ENCODE measurements at places on chromosomes 5 and 9.

GRCh38 chr5:180290568-180291233, 1.2 kb downstream of the MAPK9 start:
- no peak for DNase-seq

- no peak for DNase-seq
Measured at GRCh38 chr9:71925834-71926233, 14.4 kb downstream of the C9orf85 start.

DNA sequence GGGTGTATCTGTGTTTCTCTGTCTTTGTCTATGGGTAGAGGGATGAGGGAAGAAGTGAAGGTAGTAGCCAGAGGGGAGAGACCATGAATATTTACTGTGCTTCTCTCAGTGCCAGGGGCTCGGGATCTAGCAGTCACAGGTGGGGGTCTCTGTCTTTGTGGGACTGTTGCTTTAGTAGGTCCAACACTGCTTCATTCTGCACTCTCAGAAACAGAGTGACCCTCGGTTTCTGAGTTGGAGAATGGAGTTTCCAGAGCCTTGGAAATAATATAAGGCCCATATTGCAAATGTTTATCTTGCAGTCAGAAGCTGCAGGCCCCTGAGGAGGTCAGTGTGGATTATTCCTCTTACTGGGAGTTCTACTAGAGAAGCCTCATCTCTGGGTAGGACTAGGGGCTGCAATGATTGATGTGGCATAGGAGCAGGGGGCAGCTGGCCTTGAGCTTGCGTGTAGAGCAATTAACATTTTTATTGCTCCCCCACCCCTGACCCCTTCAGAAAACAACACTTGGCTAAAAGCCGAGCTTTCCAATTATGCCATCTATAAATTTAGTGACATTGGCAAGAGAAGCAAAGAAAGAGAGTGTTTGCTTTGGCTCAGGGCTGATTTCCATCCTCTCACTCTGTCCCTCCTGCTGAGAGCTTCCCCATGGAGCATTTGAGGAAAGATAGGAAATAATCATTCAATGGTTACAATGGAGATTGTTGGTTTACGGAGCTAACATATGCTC, 55.0 kb upstream of the TRPC7 start:
- no peak for DNase-seq

GRCh38 chr5:146130440-146131045, 25.2 kb upstream of the PLAC8L1 start:
- DNase-seq, result no peak

- DNase-seq, result no peak
Measured at GRCh38 chr9:122144836-122145591, 14.6 kb downstream of the NDUFA8 start.

DNA sequence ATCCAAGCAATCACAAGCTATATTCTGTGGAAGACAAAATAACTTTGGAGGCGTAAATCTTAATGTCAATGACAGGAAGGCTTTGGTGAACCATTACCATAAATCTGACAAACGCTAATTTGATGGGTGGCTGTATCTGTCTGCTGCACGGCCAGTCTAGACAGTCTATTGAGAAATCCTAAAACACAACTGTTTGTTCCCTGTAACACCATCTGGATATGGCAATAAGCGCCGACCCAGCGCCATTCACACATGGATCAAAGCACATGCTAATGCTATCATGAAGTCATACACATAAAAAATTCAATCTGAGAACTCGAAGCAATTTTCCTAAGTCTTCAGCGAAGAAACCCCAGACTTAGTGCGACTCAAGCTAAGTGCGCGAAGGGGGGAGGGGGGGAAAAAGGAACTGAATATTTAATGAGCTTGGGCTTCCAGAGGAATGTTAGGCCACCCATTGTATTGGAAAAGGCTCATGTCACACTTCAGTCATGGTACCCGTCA, 95.1 kb downstream of the ARL15 start:
- peak; percentile 68 for DNase-seq

DNA sequence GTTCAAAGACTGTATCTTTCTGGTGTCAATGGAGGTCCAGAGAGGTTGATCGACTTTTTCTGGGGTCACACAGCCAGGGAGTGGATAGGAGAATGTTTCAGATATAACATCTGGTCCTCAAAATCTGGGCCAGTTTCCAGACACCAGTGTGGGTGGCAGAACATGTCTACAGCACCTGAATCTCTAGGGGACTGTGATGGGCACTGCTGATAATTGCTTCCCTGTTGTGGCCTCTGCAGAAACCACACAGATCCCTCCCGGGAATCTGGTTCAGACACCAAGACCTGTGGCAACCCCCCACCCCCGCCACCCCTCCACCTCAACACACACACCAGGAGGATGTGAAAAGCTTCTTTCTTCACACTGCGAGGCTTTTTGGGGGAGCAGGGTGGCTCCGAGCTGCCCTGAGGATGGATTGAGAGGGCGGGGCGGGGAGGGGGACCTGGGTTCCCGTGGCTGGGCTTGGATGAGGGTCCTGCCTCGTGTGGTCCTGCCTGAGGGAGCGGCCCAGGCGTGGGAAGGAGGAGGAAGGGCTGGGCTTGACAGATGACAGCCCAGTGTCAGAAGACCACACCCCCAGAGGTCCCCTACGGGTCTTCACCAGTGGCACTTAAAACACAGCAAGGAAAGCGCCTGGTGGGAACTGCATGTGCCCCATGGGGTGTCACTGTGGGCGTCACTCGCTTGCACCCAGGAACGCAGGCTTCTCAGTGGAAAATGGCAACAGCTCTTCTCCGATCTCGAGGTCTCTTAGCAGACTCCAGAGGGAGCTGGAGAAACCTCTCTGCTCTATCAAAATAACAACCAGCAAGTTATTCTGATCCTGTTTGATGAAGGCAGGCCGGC, 55.2 kb downstream of the TRIP13 start:
- no peak for DNase-seq

- DNase-seq, result no peak
Measured at GRCh38 chr5:90503596-90503995, 25.8 kb downstream of the LYSMD3 start.

DNA sequence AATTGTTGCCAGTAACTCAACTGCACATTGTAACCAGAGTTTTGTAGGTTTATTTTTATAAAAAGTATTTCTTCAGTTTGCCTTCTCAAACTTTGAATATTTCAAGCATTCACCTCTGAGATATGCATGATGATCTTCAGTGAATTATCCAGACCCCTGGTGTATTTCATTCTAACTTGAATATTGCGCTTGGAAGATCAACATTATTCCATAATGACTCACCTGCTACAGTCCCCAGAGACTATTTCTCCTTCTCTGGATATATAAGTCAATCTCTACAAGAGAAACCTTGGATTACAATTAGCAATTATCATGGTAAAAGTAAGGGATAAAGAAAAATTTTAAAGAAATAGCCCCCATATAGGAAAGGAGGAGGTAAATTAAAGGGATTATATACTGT, 1041.0 kb downstream of the TLE1 start:
- peak; percentile 56 for DNase-seq

DNA sequence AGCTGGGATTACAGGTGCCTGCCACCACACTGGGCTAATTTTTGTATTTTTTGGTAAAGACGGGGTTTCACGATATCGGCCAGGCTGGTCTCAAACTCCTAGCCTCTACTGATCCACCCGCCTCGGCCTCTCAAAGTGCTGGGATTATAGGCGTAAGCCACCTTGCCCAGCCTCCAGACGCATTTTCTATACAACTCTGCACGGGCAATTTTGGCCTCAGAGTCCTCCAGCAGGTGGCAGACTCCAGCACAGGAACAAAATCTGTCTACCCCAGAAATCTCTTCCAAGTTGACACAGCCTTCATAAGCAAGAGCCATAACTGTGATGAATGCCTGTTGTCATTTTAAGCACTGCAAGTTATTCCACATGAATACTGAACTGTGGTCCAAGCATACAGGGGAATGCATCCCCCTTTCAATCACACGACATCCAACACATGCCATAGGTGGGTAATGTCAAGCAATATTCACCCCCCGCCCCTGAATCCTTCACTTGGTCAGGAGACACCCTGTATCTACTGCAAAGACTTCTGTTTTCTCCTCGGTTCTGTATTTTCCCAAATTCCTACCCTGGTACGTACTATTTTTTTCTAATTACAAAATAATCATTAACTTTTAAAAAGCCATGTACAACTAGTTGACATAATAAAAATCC, 50.8 kb downstream of the ALDH7A1 start:
- DNase-seq, result no peak

GRCh38 chr5:4150067-4150466, 554.4 kb downstream of the IRX1 start:
- DNase-seq, result no peak

GRCh38 chr5:18003312-18003711, 369.1 kb downstream of the TAF11L14 start:
- no peak for DNase-seq

DNA sequence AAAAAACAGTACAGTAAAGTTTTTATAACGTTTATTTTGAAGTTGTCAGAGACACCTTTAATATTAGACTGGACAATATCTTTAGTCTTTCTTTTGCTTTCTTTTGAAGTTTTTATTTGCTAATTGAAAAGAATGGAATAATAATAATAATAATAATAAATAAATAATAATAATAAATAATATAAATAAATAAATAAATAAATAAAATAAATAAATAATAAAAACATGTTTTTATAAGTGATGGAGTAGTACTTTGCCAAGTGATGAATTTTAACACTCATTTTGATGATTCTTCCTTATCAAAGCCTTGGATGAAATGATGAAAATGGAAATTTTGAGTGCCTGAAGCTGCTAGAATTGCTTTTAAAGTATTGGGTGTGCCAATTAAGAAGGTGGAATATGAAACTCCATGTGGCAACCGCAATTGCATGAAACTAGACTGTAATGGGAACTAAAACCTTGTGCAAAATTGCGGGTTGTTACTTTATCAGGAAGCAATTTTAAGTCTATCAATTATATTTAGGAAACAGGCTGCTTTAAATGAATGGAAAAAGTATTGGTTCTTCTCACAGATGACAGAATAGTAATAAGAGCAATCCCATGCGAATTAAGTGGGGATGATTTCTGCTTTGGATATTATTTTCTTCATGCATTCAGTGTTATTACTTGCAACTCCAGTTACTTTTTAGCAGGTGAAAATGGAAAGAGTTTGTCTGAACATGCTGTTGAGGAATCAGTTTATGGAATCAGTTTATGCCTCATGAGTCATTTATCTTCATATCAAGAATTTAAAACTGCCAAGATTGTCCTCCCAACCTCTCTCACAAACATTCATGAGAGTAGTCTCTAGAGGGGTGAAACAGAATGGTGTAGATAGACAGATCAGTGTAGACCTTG, 4.6 kb downstream of the ANXA1 start:
- DNase-seq, result no peak

DNA sequence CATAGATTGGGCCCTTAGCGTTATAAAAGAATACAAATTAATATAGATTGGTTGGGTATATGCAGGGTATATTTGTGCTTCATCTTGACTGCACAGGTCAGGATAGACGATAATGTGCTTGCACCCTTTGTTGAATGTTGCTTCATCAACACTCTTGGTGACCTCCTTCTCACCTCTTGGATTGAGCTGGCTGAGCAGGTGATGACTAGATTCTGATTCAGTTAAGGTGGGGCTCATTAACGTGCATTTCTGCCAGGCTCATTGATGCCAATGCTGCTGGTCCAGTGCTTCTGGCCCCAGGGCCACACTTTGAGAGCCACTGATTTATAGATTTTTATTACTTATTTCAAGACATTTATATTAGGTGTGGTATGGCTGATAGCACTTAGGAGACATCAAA, 27.7 kb downstream of the PCSK5 start:
- no peak for DNase-seq

DNA sequence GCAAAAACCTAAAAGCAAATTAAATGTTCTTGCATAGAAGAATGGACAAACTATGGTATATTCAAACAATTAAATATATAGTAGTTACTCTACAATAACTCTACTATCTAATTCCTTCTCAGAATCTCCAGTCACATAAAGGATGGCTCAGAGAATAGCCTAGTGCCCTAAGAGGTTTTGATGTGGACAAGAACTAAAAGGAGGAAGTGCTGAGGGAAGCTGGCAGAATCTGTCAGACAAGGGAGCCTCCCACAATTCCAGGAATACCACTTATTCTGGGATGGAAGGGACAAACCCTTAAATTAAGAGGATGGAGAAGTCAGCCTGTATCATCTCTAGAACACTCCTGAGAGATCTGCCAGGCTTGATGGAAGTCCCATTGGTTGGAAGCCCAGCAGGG, 30.4 kb downstream of the TNFSF8 start:
- no peak for DNase-seq

DNA sequence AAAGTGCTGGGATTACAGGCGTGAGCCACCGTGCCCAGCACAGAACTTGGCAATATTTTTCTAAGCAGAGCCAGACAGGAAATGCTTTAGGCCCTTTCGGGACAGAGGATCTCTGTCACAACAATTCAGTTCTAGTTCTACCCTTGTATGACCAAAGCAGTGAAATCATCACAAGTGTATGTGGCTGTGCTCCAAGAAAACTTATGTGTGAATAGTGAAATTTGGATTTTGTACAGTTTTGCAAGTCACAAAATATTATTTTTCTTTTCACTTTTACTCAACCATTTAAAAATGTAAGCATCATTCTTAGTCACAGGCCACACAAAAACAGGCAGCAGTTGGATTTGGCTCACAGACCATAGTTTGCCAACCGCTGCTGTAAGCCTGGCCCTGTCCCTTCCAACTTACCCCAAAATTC, 20.4 kb upstream of the PRUNE2 start:
- DNase-seq, result peak; percentile 59

GRCh38 chr5:98767581-98767980, 5.9 kb upstream of the RGMB start:
- no peak for DNase-seq

- no peak for DNase-seq
Measured at GRCh38 chr5:71829206-71829605, 110.1 kb downstream of the CARTPT start.

- DNase-seq, result peak; percentile 98
Measured at GRCh38 chr9:112569186-112569585, 82.6 kb downstream of the KIAA1958 start.

- DNase-seq, result no peak
Measured at GRCh38 chr9:131612851-131613250, 67.5 kb downstream of the PRRT1B start.

- peak; percentile 11 for DNase-seq
Measured at GRCh38 chr5:111254613-111255012, 30.4 kb downstream of the CAMK4 start.

DNA sequence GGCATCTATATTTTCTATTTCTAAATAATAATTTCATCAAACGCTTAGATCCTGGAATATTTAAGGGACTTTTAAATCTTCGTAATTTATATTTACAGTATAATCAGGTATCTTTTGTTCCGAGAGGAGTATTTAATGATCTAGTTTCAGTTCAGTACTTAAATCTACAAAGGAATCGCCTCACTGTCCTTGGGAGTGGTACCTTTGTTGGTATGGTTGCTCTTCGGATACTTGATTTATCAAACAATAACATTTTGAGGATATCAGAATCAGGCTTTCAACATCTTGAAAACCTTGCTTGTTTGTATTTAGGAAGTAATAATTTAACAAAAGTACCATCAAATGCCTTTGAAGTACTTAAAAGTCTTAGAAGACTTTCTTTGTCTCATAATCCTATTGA, 1.1 kb downstream of the LRRC70 start:
- DNase-seq, result no peak
